ENCODE measurements at places on chromosomes 2 and 18.

DNA sequence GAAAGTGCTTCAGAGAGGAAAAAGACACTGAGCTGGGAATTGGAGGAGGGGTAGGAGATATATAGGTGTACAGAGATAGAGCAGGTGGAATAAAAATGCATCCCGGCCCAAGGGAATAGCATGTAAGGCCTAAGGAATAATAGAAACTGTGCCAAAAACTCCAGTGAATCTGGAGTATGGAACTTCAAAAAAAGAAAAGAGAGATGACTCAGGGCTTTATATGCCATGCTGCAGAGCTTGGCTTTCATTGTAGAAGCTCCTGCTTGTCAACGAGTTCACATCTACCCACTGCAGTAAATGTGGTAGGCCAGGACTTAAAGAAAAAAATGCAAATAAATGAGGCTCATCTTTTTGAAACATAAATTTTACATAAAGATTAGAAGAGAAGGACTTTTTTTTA lies 131.8 kb downstream of the MREG start:
- DNase-seq, result no peak

GRCh38 chr2:239600650-239601049 lies 199.8 kb upstream of the HDAC4 start:
- DNase-seq, result no peak

GRCh38 chr2:58992062-58992706 lies 751.1 kb upstream of the FANCL start:
- no peak for DNase-seq

DNA sequence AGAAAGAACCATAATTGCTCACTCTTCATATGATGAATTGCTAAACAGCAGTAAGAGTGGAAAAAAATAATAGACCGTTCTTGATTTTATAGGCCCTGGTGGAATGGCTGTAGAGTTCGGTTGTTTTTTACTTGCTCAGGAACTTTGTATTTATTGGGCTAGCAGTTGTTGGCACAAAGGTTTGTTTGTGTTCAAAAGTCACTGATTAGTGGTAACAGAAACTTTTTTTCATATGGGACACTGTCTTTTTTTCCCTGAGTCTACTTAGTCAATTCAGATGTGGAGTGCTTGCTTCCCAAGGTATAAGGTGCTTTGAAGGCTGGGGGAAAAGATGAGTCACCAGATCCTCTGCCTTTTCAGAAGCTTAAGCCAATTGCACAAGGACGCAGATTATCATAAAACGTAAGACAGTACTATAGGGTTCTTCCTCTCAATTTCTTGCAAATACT lies 25.8 kb downstream of the PHLPP1 start:
- DNase-seq, result no peak

DNA sequence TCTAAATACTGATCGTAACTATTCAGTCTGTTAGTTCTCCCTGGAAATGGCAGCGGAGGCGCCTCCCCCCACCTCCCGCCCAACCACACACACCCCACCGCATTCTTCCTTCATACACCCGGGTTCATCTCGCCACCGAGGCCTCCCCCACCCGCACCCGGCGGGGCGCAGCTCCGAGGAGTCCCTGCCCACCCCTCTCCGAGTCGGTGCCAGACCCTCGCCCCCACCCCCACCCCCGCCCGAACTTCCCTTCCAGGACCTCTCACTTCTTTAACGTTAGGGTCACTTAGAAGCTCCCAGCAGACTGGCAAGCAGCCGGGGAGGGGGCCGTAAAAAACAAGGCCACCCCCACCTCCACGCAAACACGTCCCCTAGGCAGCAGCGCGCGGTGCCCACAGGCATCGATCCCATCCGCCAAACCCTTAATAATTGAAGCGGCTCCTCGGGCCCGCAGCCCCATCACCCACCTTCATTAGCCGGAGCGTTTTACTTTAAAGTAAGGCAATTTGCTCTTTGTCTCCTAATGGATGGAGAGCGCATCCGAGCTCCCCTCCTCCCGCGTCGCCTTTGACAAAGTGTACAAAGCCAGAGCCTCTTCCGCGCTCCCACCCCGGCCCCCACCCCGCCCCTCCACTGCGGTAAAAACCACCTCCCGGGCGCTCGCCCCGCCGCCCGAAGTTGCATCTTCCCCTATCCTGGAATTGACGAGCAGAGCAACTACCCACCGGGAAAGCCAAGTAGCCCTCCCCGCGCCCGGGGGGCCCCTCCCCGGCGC lies 624 bp downstream of the ZNF516 start:
- DNase-seq, result no peak

All from NCI-H2081 treated with DMSO at 0.1 percent for 48 hours (cell line).